ENCODE measurements at places on chromosomes 7 and 10.
A peak's percentile ranks its signal among the peaks of the same experiment; 100 is the strongest.

DNA sequence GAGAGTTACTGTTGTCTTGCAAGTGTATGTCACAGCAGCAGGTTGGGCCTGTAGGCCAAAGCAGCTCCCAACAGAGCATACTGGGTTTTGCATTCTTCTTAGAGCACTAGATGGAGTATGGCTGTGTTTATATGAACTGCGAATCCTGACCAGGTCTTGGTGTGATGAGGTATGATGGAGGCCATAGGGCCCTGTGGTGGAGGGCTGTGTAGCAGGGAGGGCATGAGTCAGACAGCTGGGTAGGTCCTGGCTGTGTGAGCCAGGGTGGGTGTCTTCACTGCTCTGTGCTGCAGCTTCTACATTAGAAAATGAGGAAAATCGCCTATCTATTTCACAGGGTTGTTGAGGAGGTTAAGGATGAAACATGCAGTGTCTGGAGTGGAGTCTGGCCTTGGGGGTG, 124.2 kb downstream of the BUB3 start:
- no peak for DNase-seq

- DNase-seq, result no peak
Measured at GRCh38 chr7:129332254-129333035, 101.8 kb upstream of the STRIP2 start.

GRCh38 chr10:6497620-6498019, 82.5 kb downstream of the PRKCQ start:
- no peak for DNase-seq

- no peak for DNase-seq
Measured at GRCh38 chr10:95504246-95504691, 56.9 kb downstream of the SORBS1 start.

DNA sequence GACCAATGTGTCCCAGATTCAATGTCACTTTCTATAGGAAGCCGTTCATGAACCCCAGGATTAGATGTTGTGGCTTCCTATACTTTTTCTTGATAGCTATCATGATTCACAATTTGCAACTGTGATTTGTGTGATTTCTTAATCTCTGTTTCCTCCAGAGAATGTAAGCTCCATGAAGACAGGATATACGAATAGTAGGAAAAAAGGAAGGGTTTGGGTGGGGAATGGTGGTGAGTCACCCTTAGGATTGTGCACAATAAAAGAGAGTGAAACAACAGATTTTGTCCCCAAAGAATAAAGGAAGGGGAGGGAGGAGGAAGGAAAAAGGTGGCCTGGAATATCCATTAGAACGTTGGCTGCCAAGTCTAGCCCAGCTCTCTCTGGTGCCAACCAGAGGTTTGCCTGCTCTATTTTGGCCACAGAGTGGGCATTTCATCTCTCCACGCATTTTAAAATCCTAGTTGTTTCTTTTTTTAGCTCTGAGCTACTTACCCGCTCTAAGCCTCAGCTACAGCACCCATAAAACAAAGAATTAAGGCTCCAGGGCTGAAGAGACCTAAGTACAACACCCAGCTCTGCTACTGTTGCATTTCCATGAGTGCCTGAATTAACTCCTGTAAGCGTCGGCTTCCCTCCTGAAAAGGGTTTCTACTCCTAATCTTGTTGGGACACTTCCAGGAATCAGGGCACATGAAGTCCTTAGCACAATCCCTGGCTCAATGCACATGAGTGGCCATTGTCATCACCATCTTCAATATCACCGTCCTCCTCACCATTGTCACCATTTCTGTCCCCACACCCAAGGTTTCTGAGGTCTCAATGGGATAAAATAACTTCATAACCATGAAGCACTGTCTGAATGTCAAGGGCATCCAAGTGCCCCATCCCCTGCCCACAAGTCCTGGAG, 3.5 kb downstream of the HK1 start:
- no peak for DNase-seq

- DNase-seq, result peak; percentile 28
Measured at GRCh38 chr7:112938863-112939573, 147.6 kb downstream of the GPR85 start.

Data from activated CD4-positive, CD25-positive, alpha-beta regulatory T cell (primary cell).